NCI-H2029 (cell line): ENCODE measurements at places on chromosomes 11 and 22.

DNA sequence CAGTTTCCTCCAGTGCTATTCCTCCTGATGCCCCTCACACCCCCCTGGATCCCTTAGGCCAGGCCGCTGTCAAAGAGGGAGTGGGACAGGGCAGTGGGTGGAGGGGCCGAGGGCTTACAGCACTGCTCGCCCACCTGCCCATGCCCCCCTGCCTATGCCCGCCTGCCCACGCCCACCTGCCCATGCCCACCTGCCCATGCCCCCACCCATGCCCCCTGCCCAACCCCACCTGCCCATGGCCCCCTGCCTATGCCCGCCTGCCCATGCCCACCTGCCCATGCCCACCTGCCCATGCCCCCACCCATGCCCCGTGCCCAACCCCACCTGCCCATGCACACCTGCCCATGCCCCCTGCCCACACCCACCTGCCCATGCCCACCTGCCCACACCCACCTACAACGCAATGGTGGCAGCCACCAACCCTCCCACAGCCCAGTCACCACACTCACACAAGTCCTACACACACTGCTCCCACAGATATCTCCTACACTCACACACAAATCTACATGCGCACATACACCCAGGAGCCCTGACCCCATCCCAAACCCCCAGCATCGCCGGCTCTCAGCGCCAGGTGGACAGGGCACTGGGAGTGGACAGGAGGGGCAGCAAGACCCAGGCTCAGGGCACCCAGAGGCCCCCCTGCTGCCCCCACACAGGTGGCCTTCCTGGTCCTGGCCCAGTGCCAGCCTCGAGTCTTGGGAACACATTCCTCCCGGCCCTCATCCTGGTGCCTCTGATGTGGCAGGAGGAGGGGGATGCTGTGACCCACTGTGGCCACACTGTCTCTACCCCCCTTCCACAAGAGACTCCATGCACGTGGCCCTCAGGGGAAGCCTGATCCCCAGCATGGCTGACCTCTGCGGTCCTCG, 61.8 kb downstream of the CYTH4 start:
- DNase-seq: no peak

DNA sequence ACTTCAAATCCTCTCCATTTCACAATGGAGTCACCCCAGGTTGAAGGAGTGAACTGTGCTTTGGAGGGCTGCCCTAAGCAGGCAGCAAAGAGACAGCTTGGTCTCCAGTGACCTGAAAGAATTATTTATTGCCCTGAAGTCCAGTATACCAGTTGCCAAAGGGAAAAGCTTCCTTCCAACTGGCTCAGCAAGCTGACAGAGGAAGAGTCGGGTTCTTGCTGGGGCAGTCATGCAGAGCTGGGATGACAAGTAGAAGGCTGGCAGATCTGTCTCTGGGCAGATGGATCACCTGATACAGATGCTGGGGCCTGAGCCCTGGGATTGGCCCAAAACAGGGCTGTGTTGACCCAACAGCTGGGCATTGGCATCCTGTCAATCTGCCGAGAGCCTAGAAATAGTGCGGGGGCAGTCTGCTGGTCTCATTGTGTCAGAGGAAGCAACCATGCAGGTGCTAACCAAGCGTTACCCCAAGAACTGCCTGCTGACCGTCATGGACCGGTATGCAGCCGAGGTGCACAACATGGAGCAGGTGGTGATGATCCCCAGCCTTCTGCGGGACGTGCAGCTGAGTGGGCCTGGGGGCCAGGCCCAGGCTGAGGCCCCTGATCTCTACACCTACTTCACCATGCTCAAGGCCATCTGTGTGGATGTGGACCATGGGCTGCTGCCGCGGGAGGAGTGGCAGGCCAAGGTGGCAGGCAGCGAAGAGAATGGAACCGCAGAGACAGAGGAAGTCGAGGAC, at the start of gene THRSP:
Gene THRSP (plus strand): TSS at position 422 of the 742 bp plus-strand sequence. CDS start 21 bp downstream, at position 443.
- no peak for DNase-seq

- no peak for DNase-seq
These were observed 25.4 kb upstream of the GRAMD1B start for GRCh38 chr11:123404676-123405075.

GRCh38 chr11:77377734-77378133, 76.2 kb upstream of the GDPD4 start:
- no peak for DNase-seq

- no peak for DNase-seq
These were observed 999.0 kb downstream of the BRD1 start for GRCh38 chr22:48828688-48829087.

DNA sequence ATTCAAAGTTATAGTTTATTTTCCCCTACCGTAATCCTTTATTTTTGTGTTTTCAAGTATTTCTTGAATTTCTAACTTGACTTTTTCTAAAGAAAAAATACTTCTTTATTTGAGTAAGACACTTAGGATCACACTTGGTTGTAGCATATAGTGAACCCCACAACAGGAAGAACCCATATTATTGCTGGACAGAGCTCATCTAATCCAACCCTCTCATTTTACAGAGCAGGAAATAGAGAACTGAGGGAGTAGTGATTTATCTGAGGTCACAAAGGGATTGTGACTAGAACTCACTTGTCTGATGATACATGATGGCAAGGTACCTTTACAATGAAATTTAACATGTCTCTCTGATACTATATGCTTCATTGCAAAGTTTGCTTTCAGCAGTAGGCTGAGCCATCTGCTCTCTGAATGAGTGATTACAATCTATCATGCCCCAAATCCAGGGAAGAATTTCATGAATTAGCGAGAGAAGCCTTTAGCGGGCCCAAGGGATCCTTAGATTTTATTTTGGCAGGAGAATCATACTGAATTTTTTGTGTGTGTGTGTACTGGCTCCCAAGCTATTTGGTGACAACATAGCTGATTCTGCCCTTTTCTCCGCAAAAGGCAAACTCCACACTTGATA, 9.8 kb downstream of the SLC17A6 start:
- DNase-seq: no peak
